CD8-positive, alpha-beta T cell (primary cell): ENCODE measurements at places on chromosomes 11 and 22.

DNA sequence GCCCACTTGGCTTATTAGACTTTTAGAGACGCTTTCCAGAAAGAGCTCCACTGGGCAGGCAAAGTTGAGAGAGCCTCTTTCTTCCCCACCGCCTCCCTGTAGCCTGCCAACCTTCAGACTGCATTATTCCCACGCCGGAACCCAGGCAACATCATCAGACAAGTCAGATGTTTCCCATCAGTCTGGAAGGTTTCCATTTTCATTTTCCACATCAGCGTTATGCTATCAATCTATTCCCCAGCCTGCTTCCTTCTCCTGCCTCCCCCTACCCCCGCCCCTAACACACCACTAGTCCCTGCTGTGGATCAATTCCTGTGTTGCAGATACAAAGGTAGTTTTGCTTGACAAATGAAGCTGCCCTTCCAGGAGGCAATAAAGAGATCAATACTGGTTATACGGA, 184.8 kb downstream of the DSCAML1 start:
- DNase-seq = no peak

GRCh38 chr11:68312780-68313573, 586 bp downstream of the LRP5 start:
- no peak for DNase-seq

- no peak for DNase-seq
These were observed 6.6 kb upstream of the TMEM225 start for GRCh38 chr11:123892031-123892430.

GRCh38 chr22:34976474-34976873, 89.5 kb upstream of the ISX start:
- DNase-seq = no peak

DNA sequence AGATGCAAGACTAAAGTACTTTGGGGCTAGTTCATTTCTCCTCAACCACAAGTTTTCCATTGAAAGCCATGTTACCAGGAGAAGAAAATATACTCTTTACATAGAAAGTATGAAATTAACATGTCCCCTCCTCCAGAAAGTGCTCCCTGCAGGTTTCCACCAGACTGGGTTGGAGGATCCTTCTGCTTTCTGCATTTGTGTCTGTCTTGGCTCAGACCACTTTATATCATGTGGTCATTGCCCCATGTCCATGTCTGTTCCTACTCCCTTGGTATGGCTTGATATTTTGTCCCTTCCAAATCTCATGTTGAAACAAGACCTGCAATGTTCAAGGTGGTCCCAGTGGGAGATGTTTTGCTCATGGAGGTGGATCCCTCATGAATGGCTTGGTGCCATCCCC, 28.4 kb upstream of the ACER3 start:
- DNase-seq = no peak

DNA sequence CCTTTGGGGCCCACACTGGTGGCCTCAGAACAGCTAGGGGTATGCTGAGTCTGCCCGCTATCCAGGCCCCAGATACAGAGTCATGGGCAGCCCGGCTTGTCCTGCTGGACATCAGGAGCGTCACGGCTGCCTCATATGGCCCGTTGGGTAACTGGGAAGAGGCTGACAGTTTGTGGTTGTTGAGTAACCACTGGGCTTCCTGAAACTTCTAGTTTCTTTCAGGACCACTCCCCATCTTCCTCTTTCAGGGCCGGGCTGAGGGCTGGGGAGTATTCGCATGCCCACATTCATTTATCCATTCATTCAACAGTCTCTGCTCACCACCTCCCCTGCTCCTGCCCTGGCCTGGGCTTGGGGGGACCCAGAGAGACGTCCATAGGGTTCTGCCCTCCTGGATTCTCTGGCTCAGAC, 13.4 kb upstream of the P2RY2 start:
- DNase-seq = no peak

DNA sequence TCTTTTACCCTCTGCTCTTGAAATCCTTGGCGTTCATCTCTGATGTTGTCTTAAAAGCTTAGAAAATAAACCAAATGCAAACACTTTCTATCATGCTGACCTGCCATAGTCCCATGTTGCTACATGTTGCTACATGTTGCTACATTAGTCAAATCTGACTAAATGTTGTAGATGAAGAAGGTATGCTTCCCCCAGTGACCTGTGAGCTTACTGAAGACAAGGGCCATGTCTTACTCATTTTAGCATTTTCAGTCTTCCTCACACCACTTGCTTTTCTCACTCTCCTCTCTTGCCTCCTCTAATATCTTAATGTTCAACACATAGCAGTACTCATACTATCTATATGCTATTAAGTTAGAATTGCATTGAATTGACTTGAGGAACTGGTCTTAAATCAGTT, 346.4 kb upstream of the MTNR1B start:
- DNase-seq = no peak

DNA sequence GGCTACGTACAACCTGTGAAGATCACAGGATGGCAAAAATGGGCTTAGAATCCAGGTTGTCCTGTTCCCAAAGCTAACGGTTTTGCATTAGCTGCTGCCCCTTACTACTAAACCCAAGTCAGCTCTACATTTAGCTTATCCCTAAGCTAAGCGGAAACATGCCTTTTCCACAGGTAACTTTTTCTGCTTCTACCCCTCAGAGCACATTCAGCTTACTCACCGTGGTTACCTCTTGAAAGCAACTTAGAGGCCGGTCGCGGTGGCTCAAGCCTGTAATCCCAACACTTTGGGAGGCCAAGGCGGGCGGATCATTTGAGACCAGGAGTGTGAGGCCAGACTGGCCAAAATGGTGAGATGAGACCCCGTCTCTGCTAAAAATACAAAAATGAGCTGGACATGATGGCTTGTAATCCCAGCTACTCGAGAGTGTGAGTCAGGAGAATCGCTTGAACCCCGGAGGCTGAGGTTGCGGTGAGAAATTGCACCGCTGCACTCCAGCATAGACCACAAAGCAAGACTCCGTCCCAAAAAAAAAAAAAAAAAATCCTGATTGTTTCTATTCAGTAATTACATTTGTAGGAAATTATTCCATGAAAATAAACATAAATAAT, 790 bp upstream of the TMEM41B start:
- DNase-seq = no peak

DNA sequence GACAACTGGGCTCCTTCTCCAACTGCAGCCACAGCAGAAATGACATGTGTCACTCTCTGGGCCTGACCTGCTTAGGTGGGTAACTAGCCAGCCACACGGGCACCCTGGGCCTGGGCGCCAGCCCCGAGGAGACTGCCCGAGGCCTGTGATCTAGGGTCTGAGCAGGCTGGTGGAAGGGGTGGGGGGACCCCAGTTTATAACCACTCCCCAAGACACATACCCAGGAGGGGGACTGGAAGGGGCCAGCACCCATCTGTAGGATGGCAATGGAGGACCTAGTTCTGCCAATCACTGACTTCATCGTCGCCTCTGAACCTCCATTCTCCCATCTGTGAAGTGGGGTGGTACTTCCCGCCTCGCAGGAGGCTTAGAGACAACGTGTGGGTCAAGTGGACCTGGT, 16.1 kb downstream of the CD5 start:
- no peak for DNase-seq
